ENCODE measurements at places on chromosomes 3 and 15.

DNA sequence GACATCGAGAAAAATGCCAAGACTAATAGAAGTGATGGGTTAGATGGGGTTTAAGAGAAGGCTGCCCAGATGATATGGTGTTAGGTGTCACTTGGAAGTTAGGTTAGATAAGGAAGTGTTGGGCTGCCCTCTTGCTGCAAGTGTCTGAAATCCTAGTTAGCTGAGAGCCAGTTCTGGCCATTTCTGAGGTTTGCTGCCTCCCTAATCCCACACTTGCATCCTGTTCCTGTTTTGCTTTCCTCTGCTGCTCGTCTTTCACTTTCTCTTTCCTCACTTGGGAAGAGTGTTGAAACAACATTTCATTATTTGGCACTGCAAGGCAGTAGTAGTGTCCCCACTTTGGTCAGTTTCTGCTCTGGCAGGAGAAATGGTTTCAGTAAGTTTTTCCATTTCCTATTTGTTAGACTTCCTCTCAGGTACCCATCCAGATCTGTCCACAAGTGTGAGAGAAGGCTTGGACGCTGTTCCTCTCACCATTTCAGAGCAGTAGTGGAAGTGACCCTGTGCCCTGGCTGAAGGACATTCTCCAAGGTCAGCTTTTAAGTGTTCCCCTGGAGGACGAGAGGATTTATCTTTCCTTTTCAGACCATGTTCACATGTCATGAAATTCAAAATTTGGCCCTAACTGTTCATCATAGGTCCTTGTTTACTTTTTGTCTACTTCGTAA, 93.3 kb downstream of the ADAMTSL3 start:
- DNase-seq, result no peak

GRCh38 chr15:47405365-47406162, 311.7 kb upstream of the SEMA6D start:
- no peak for DNase-seq

DNA sequence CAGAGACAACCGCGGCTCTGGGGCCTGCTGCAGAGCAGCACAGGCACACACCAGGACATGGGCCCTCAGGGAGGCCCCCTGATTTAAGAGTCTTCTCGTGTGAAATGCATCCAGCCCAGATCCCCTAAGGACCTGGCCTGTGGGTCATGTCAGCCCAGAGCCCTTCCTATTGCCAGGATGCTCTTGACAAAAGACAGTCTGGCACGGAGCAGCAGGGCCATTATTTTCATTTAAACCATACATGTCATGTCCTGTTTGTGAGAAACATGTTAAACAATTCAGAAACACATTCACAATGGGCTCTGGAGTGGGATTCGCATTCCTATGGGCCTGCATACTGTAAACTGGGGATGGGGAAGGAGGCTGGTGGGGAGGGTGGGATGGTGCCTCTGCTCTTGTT, 367.4 kb upstream of the WNT5A start:
- no peak for DNase-seq

DNA sequence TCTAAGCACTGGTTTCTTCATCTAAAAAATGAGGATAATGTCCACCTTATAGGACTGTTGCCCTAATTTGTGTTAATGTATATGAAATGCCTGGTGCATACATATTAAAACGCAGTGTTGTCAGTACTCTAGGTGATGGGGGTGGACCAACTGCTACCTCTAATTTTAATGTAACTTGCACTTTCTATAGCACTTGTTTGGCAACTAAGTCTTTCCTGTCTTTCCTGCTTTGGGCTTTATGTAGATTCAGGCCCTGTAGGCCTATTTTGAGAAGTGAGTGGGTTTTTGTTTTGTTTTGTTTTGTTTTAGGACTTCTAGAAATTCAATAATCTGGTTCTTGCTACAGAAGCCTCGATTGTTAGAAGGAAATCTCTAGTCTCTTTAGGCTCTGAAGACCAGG, 21.2 kb downstream of the SLC7A14 start:
- DNase-seq, result no peak

DNA sequence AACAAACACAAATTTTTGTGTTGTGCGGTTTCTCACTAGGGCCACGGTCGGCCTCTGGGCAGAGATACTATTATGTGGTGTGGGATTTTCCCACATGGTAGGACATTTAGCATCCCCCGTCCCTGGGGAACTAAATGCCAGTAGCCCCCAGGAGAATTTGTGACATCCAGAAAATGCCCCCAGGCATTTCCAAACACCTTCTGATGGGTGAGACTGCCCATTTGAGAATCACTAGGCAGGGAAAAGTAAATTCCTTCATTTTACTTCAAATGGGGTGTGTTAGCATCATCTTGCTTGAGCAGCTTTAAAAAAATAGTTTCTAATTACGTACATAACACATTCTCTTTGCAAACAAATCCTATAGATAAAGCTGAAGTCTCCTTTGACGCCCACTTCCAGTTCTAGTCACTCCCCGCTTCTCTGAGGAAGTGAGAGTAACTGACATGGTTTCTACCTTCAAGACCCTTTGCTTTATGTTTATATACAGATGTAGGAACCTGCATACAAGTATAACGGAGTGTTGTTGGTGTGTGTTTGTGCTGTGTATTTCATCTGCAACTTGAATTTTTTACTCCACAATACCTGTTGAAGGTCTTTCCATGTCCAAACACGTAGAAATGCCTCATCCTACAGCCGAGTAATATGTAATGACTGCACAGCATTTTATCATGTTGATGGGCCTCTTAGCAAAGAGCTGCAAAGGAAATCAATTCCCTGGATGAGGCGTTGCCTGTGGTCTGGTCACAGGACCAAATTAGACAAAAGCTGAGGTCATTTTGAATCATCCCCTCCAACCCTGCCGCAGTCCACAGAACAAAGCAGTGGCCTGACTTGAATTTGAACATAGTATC, 31.4 kb upstream of the ZBTB38 start:
- peak; percentile 45 for DNase-seq

All from adipocyte (in vitro differentiated cells).